ENCODE measurements at places on chromosomes 5 and 9.

- DNase-seq = no peak
These were observed 287.0 kb downstream of the PIK3R1 start for GRCh38 chr5:68502531-68502930.

GRCh38 chr9:80952363-80952922, 736.9 kb downstream of the TLE1 start:
- no peak for DNase-seq

- peak; percentile 36 for DNase-seq
These were observed 297.0 kb upstream of the ACTBL2 start for GRCh38 chr5:57779383-57780223.

- no peak for DNase-seq
These were observed 250.0 kb upstream of the SLC30A5 start for GRCh38 chr5:68843624-68844364.

DNA sequence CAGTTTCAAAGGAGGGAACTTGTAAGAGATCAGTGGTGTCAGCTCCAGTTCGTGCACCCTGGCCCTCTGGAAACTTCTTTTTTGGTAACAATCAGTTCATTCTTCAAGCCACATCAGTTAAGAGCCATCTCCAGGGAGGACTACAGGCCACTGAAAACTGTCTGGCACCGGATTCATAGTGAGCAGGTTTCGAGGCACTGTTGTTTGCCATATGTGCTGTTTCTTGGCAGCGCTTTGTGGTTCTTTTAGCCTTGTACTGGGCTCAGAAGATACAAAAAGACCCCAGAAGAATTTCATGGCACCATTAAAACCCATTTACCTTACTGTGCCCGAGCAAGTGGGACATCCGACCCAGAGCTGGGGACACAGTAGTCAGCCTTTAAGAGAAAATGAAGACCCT, 68.5 kb downstream of the OTULIN start:
- no peak for DNase-seq

GRCh38 chr5:102511666-102512065, 12.9 kb upstream of the SLCO6A1 start:
- no peak for DNase-seq

GRCh38 chr5:32612134-32612888, 27.0 kb downstream of the SUB1 start:
- no peak for DNase-seq

DNA sequence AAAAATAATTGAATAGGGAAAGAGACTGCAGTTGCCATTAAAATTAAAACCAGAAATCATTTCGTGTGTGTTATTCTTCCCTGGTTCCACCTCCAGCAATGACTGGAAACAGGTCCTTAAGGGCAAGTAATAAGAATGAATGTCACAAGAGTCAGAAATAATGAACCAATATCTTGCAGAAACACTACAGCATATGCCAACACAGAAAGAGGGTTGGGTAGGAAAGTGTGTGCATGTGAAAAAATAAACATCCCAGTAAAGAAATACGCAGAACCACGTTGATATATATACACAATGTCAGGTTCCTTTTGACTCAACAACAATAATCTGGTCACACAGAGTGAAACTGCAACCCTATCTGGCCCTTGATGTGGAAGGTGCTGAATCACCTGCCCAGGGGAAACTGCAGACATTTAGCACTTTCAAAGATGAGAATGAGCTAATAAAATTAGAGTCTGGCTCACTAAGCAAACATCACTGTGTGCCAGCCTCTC, 15.0 kb downstream of the HMHB1 start:
- DNase-seq = no peak

GRCh38 chr5:119400245-119400644, 44.4 kb downstream of the TNFAIP8 start:
- no peak for DNase-seq

- DNase-seq = no peak
These were observed 135.4 kb downstream of the GABRB2 start for GRCh38 chr5:161411156-161411555.

- no peak for DNase-seq
These were observed 3.2 kb downstream of the CIZ1 start for GRCh38 chr9:128188209-128188608.

DNA sequence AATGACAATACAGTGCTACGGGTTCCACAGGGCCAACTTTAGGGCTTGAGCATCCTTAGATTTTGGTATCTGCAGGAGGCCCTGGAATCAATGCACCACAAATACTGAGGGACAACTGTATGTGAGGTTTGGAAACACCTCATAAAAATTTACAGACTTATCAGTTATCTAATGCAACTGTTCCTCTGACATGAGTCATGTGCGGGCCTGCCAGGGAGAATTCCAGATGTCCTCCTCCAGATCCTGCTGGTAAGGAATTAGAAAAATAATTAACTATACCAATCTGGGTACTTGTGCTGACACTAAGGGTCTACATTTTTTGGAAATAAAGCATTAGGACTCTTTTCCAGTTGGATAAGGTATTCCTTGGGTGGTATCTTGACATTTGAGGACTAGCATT, 333.3 kb downstream of the ARRDC3 start:
- DNase-seq = no peak

DNA sequence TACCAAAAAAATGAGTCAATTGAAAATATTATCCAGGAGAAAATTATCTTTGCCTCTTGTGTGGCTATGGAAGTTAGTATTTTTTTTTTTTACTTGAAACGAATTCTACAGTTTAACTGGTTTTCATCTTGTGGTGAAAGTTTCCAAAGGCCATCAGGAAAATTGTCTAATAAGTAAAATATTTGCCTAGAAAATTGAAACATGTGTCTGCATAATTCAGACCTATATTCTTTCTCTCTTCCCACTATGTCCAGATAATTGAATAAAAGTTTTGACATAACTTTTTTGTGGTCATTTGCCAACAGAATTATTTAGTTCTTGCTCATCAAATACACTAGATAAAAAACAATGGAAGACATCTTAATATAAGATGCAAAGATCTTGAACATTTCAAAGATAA, 321.5 kb upstream of the RPS23 start:
- DNase-seq = no peak

DNA sequence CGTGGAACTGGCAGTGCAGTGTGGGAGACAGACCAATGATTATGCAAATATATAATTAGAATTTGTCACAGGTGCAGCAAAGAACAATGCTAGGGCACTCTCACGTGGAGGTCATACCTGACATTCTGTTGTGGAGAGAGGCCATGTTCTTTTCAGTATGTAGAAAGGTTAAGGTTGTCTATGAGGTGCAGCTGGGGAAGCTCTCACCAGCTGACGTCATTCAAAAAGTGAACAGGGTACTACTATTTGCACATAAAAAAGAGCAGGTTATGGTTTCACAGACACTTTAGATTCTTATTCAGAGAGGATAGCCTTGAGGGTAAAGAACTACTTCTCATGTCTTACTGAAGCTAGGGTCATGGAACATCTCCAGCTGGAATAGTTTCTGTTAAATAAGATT, 19.1 kb downstream of the SH3GL2 start:
- no peak for DNase-seq

GRCh38 chr5:174272671-174273070, 227.2 kb downstream of the NSG2 start:
- DNase-seq = no peak

DNA sequence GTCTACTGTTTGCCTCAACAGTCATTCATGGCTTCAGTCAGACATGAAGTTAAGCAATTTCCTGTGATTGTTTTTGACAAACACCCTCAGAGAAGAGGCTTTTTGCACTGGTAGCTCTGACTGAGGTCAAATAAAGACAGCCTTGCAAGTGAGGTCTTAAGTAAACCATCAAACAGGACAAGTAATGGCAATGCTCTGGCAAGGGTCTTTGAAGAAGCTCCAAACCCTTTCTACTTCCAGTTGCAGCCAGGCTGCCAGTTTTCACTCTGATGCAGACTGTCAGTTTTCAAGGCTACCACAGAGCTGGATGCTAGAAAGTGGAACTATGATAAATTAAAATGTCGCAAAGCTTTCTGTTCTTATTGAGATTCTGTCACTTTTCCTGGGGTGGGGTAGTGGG, 421.5 kb upstream of the PTGER4 start:
- no peak for DNase-seq

- DNase-seq = no peak
These were observed 56.3 kb upstream of the ITGA1 start for GRCh38 chr5:52731274-52732027.

- DNase-seq = peak; percentile 12
These were observed 303.0 kb upstream of the PDE4D start for GRCh38 chr5:60196385-60197113.

DNA sequence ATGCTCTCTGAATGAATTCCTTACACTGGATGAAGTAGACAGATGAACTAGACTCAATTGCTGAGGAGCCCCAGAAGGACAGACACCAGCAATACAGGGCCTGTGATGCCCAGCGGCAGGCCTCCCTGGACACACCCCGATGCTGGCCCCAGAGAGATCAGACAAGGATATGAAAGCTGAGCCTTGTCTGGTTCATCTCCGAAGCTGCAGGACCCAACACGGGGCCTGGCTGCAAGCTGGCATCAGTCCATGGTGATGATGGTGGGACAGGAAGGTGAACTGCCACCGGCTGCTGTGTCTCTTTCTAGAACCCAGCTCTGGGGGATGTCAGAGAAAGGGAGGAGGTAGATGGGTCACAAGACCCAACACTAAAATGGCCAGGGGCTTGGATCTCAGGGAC, 104.0 kb upstream of the LMX1B start:
- no peak for DNase-seq

- no peak for DNase-seq
These were observed 41.5 kb downstream of the ALG2 start for GRCh38 chr9:99180199-99180598.
